ENCODE measurements at places on chromosomes 13 and 19.

GRCh38 chr19:49150106-49150943 lies 4.9 kb downstream of the HRC start:
- peak; percentile 44 for DNase-seq

GRCh38 chr19:18346091-18346490 lies 5.7 kb downstream of the PGPEP1 start:
- DNase-seq, result no peak

- DNase-seq, result no peak
Observed at GRCh38 chr13:102318233-102318632, 83.6 kb downstream of the FGF14 start.

DNA sequence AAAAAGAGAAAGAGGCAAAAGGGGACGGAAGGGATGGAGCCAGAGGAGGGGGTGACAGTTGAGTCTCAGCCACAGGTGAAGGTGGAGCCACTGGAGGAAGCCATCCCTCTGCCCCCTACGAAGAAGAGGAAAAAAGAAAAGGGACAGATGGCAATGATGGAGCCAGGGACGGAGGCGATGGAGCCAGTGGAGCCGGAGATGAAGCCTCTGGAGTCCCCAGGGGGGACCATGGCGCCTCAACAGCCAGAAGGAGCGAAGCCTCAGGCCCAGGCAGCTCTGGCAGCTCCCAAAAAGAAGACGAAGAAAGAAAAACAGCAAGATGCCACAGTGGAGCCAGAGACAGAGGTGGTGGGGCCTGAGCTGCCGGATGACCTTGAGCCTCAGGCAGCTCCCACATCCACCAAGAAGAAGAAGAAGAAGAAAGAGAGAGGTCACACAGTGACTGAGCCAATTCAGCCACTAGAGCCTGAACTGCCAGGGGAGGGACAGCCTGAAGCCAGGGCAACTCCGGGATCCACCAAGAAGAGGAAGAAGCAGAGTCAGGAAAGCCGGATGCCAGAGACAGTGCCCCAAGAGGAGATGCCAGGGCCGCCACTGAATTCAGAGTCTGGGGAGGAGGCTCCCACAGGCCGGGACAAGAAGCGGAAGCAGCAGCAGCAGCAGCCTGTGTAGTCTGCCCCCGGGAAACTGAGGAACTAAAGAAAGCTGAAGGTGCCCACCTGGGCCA lies 2.5 kb downstream of the POLR1G start:
- DNase-seq, result no peak

GRCh38 chr13:33953203-33953602 lies 135.3 kb downstream of the RFC3 start:
- no peak for DNase-seq

GRCh38 chr13:112065521-112065866 lies 1.5 kb upstream of the SOX1 start:
- no peak for DNase-seq

- no peak for DNase-seq
Observed at GRCh38 chr19:43286096-43286495, 16.8 kb upstream of the PSG9 start.
